ENCODE measurements at places on chromosomes 2 and 18.

- no peak for DNase-seq
These were observed 3.6 kb upstream of the IL1A start for GRCh38 chr2:112787729-112788393.

GRCh38 chr2:216030216-216030615 lies 16.9 kb upstream of the MREG start:
- DNase-seq: no peak

DNA sequence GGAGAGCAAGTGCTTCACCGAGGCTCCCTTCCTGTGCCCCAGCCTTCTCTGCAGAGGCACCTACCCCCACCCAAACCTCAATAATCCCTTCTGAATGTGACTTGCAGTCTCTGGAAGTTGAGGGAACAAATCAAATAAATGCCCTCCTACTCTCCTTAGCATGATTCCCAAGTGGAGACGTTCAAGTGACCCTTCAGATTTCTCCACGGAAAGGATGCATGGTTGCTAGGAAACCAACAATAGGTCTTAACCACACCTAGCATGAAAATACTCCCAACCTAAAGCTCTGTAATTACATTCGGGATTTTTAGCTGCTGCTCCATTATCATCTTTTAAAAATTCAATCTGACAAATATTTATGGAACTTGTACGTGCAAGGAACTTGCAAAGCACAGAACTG lies 50.2 kb upstream of the CABLES1 start:
- no peak for DNase-seq

DNA sequence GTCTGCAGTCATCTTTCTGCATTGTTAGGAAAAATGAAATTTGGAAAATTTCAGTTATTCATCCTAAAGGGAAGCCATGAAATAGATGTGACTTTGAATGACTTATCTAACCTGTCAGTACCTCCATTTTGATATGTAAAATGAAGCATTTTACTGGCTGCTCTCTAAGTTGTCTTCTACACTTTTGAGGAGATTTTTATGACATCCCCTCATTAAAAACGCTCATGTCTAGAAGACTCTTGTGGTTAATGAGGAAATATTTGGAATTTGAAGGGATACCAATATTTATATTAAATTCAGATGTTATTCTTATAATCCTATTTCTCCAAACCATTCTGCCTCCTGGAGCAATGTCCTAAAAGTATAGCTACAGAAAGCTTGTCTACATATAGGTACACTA lies 73.8 kb upstream of the THUMPD2 start:
- DNase-seq: no peak

- DNase-seq: no peak
These were observed 5.7 kb upstream of the SERPINB2 start for GRCh38 chr18:63881851-63882250.

GRCh38 chr2:237256887-237257286 lies 157.1 kb downstream of the COL6A3 start:
- no peak for DNase-seq

DNA sequence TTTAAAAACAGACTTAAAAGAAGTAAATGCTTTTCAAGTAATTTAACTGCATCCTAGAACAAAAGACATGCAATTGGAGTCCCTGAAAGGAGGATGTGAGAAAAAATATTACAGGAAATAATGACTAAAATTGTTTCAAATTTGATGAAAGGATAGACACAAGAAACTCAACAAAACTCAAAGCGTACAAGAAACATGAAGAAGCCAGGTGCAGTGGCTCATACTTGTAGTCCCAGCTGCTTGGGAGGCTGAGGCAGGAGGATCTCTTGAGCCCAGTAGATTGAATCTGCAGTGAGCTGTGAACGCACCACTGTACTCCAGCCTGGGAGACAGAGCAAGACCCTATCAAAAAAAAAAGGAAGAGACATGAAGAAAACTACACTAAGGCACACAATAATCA lies 118.1 kb upstream of the SLC39A10 start:
- DNase-seq: no peak

DNA sequence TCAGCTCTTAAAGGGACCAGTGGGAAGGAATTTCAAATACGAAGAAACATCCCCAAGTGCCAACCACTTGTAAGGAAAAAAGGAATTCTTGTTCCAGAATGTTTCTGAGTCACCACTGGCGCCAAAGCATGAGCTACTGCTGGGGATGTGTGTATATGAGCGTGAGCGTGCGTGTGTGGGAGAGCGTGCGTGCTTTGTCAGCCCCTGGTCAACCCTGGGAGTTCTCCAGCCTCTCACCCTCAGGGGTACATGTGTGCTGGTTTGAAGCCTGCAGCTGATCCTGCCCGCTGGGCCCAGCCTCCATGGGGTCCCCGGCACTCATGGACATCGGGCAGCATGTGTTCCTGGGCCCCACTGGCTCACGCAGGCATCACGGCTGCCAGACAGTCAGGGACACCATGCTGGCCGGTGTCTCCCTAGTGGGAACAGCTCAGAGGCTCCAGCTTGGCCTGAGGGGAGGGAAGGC lies 17.1 kb downstream of the HS6ST1 start:
- no peak for DNase-seq

Data from stimulated activated CD8-positive, alpha-beta memory T cell treated with anti-CD3 and anti-CD28 coated beads, Interleukin-2, amount 100 ng/mL, for 1 hour (primary cell).